ENCODE measurements at places on chromosomes 2 and 18.

GRCh38 chr2:203867561-203868200 is at the start of gene CTLA4:
TSS of gene CTLA4 (plus strand) at chr2:203867771. CDS start at chr2:203867943, 172 bp downstream.
- DNase-seq: no peak

GRCh38 chr18:68648191-68648590 is 66.7 kb downstream of the TMX3 start:
- no peak for DNase-seq

- DNase-seq: no peak
These were observed 24.1 kb downstream of the EIF2AK3 start for GRCh38 chr2:88603146-88603545.

DNA sequence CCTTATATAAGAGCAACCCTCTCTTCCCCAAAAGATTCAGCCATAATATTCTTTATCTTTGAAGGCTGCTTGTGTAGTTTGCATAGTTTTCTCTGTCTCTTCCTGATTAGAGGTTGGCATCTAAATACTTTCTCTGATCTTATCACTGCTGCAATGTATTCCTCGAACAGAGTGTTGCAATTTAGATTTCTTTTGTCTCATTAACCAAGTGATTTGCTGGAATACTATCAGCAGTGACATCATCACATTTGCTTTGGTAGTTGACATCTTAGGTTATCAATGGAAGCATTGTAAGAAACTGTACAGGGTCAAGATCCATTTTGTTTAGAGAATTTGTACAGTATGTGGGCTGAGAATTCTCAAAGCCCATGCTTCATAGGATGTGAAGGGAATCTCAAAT is 72.0 kb upstream of the NEUROD1 start:
- DNase-seq: no peak

GRCh38 chr18:60675801-60676200 is 303.2 kb upstream of the MC4R start:
- DNase-seq: no peak

- DNase-seq: no peak
These were observed 122.7 kb upstream of the RIOK3 start for GRCh38 chr18:23330423-23330822.

DNA sequence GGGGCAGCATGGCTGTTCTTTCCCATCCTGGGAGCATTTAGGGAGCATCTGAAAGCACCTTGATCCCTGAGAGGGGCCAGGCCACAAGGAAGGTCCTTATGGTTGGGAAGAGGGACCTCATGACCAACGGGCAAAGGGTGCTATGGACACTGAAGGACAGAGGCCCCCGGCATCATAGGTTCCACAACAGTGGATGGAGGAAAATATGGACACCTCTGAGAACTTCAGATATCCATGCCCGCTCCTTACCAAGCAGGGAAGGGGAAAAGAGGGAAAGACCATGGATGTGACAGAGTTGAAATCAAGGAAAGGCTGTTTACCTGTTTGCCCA is 94.1 kb upstream of the MGAT4A start:
- no peak for DNase-seq

DNA sequence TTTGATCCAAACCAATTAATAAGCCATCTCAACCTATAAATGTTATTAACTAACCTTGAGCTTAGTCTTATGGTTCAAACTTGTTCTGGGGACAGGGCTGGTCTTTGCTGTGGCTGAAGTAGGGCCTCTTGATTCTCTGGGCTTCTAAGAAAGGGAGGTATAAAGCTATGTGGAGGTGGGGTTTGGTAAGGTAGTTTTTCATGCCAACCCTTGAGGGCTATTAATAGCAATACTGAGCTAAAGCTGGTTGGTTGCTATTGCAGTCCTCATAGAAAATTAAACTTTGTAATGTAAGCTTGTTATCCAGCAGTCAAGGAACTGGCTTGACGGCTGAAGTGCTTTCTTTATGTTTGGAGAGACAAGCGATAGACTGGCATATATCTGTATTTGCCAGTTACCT is 112.1 kb downstream of the RND3 start:
- no peak for DNase-seq

GRCh38 chr2:240123821-240124650 is 12.1 kb downstream of the COPS9 start:
- DNase-seq: no peak

DNA sequence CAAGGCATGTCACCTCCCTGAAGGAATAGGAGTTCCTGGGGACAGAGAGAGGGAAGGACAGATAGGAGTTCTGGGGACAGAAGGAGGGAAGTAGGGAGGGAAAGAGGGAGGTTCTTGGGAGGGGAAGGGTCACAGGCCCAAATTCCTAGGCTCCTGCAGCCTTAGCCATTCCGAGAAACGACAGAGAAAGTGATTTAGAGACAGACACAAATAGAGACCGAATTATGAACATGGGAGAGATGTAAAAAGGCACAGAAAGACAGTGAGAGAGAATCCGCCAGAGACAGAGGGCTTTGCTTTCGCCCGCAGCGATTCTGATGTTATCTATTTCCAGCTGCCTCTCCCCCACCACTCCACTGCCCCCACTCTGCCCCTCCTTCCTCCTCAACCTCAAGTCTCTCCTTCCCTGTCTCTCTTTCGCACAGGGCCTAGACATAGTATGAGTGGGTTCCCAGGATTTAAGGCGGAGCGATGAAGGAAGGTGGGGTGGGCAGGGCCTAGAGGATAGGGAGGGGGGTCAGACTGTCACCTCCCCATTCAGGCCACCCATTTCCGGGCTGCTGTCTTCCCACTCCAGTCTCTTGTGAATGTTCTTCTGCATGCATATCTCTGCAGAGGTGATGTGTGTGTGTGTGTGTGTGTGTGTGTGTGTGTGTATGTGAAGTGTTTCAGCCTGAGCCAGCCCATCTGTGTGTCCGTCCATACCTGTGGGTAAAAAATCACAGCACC is 3.3 kb upstream of the WNT6 start:
- no peak for DNase-seq

GRCh38 chr2:190197143-190197720 is 122.4 kb downstream of the HIBCH start:
- no peak for DNase-seq

GRCh38 chr2:202695166-202695565 is 60.4 kb downstream of the FAM117B start:
- DNase-seq: no peak

DNA sequence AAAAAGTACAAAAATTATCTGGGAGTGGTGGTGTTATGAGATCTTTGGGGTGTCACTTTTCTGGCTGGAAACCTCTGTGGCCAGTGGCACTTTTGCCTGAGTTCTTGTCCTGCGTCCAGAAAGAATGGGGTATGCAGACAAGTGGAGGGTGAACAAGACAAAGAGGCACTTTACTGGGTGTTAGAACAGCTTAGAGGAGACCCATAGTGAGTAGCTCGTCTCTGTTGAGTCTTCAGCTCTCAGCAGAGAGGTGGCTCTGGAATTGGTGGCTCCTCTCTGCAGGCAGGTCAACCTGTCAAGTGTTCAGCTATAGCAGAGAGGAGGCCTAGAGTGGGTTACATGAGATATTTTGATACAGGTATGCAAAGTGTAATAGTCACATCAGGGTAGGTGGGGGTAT is 26.1 kb downstream of the CRYGD start:
- no peak for DNase-seq

DNA sequence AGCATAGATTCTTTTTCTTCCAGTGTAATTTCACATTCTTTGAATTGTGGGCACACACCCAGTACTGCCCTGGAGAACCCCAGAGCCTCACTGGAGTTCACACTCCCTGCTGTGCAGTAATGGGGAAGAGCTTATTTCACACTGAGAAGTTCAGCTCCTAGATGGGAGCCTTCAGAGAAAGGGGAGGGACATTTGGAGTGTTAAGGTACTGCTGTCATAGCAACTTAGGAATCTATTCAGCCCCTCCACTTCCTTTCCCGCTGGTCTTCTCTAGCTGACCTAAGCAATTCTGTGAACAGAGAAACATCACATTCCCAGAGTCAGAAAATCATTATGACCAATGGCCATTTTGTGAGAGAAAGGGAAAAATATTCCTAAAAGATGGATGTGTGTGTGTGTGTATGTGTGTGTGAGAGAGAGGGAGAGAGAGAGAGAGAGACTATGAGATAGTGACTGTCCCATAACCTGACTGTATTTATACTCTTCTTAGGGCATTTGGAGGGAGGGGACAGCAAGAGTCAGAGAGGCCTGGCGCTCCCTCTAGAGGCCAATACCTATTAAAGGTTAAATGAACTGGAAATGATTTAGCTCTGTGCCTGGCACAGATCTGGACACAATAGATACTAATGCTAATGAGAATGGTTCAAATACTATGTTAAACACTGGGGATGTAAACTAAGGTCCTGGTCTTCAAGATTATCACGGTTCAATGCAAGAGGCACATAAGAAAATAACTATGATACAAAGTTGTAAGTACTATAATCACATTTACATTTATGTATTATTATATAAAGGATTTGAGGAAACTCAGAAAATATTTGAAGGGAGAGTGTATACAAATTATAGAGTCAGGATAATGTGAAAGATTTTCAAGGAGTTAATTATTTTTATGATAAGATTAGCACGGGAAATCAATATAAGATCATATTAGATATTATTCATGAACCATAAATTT is 41.5 kb upstream of the RPE start:
- peak; percentile 65 for DNase-seq

GRCh38 chr2:28750316-28751251 is 1.0 kb upstream of the PPP1CB start:
- peak; percentile 24 for DNase-seq

DNA sequence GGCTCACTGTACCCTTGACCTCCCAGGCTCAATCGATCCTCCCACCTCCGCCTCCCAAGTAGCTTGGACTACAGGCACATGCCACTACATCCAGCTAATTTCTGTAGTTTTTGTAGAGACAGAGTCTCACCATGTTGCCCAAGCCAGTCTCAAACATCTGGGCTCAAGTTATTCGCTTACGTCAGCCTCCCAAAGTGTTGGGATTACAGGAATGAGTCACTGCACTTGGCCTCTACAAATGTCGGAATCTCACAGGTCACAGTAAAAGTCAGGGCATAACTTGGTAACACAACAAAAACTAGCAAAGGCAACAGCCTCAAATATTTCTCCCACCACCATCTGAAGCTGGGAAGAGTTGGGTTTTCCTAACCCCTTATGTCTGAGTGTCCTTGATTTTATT is 25.3 kb downstream of the SCG2 start:
- no peak for DNase-seq

DNA sequence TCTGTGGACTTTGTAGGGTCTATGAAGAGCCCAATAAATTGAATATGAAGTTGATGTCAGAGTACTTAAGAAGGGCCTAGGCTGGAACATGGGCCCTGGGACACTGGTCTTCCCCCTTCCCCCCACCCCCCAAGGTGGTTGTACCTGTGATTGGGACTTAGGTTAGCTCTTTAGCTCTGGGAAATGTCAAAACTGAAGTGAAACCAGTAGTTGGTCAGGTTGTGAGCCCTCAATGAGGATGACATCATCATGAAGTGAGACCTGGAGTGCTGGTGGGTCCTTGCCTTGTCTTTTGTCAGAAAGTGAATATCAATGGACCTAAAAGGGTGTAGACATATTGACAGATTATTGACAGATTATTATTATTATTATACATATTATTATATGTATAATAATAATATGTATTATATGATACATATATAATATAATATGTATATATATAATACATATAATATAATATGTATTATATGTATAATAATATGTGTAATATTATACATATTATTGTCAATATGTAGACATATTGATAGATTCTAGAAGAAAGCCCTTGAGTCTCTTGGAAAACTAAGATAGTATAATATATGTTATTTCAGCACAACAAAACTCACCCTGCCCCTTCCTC is 5.4 kb downstream of the MARS2 start:
- DNase-seq: no peak

- DNase-seq: no peak
These were observed 618.8 kb upstream of the NRXN1 start for GRCh38 chr2:51650769-51651168.

GRCh38 chr2:102048465-102048864 is 56.7 kb downstream of the IL1R2 start:
- no peak for DNase-seq

GRCh38 chr2:4914551-4914950 is 777.6 kb upstream of the SOX11 start:
- DNase-seq: no peak

- DNase-seq: no peak
These were observed 75.0 kb upstream of the SLC1A4 start for GRCh38 chr2:64914247-64914646.

Measured in D341Med (cell line).